ENCODE measurements at places on chromosomes 4 and X. TPM values are rescaled to one million over a fixed set of nuclear protein-coding genes. Genes with fewer than 3 reads are reported as not detected.

DNA sequence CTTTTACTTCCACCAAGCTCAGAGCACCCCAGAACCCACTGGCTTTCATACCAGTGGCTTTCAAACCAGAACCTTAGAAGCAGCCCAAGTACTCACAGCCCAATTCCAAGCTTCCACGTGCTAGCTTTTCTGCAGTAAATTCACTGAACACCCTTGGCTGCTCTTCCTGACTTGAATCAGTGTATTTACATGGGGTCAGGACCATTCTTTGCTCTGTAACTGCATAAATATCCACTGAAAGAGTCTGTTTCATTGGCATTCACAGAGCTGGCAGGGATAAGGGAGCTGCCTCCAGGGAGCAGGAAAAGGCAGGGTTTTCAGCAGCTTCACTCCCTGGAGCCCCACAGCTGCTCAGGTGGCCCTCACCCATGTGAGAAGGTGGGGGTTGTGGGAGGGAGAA is 43.8 kb downstream of the RAI2 start:
- DNase-seq = no peak

GRCh38 chr4:77052352-77052751 is 23.4 kb downstream of the CCNI start:
- DNase-seq = peak; percentile 70

GRCh38 chrX:69489625-69490024 is 14.5 kb upstream of the NALF2 start:
- no peak for DNase-seq

GRCh38 chrX:153750127-153750774 is 13.8 kb upstream of the PLXNB3 start:
- no peak for DNase-seq

DNA sequence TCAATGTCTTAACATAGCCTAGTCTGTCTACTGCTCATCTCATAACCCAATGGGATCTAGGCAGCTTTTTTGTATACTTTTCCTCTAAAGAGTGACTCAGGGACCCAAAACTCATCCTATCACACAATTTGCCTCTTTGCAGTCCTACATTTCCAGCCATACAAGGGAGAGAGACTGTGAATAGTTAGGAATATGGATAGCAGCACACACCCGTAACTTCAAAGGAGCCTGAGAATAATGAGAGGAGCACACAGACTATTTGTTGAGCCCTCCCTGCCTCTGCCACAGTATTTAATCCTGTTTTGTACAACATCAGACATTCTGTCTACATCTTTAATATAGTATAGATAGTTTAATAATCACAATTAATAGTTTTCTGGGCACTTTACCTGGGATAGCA is 83.2 kb downstream of the AREG start:
- DNase-seq = no peak

DNA sequence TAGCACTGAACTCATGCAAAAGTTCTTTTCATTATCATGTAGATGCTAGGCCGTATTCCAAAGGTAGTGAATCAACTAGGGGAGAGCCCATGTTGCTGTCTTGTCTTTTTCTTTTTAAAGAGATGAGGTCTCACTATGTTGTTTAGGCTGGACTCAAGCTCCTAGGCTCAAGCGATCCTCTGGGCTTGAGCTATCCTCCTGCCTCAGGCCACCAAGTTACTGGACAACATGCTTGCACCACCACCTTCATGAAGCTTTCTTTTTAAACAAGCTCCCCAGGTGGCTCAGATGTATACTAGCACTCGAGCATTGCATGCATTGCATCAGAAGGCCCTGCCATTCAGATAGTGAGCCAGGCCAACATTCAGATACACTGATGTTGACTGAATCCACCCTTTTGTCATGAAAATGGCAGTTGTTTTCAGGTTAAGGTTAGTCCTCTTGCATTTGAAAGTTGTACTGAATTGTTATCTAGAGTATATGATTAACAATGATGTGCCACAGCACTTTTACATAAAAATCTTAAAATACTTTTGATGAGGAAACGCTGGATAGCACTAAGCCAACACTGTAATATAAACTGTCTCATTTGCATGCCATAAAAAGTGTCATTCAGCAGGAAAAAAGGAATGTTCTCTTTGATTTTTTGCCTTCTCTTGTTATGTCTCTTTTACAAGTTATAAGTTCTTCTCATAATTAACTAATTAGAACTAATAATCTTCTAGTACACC is 76.7 kb downstream of the FNIP2 start:
- DNase-seq = no peak

DNA sequence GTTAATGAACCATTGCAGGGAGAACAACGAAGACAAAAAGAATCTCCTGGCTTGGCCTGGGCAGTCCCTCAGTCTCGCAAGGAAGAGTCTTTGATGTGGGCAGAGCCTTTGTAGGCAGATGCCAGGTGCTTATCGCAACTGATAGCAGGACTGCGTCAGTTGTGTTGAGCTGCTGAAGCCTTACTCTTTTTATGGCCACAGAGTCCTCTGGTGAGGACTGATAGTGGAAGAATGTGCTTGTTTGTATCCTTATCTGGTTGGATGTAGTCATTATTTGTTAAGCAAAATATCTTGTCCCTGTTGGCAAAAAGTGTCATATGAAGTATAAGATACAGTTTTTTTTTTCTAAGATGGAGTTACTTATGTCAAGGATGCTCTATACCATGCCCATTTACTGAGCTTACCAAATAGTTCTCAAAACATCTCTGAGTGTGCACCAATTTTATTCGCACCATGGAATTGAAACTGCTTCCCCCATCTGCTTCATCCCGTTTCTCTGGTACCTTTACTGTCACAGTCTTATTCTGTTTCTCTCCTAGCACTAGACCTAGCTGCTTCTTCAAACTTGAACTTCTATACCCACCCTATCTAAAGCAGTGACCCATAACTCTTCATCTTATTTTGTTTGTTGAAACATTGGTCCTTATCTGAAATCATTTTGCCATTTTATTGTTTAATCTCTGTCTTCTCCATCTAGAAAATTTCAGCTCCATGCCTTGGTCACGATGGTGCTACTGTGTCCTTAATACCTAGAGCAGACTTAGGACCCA is 47.0 kb upstream of the SPRY1 start:
- DNase-seq = no peak

- no peak for DNase-seq
Observed at GRCh38 chr4:94525993-94526728, 74.4 kb downstream of the PDLIM5 start.

- DNase-seq = no peak
Observed at GRCh38 chr4:100960232-100960631, 387.1 kb downstream of the PPP3CA start.

- peak; percentile 59 for DNase-seq
Observed at GRCh38 chrX:19593690-19594089, 78.4 kb upstream of the MAP3K15 start.

- DNase-seq = no peak
Observed at GRCh38 chrX:47562615-47563243, 1.7 kb downstream of the ARAF start.

- peak; percentile 14 for DNase-seq
Observed at GRCh38 chr4:83013902-83014301, 3.3 kb upstream of the LIN54 start.

- DNase-seq = no peak
Observed at GRCh38 chr4:186451982-186452381, 103.4 kb downstream of the MTNR1A start.

- DNase-seq = no peak
Observed at GRCh38 chr4:66628146-66628545, 917.2 kb downstream of the CENPC start.

- DNase-seq = no peak
Observed at GRCh38 chr4:158250321-158250720, 40.0 kb downstream of the TMEM144 start.

DNA sequence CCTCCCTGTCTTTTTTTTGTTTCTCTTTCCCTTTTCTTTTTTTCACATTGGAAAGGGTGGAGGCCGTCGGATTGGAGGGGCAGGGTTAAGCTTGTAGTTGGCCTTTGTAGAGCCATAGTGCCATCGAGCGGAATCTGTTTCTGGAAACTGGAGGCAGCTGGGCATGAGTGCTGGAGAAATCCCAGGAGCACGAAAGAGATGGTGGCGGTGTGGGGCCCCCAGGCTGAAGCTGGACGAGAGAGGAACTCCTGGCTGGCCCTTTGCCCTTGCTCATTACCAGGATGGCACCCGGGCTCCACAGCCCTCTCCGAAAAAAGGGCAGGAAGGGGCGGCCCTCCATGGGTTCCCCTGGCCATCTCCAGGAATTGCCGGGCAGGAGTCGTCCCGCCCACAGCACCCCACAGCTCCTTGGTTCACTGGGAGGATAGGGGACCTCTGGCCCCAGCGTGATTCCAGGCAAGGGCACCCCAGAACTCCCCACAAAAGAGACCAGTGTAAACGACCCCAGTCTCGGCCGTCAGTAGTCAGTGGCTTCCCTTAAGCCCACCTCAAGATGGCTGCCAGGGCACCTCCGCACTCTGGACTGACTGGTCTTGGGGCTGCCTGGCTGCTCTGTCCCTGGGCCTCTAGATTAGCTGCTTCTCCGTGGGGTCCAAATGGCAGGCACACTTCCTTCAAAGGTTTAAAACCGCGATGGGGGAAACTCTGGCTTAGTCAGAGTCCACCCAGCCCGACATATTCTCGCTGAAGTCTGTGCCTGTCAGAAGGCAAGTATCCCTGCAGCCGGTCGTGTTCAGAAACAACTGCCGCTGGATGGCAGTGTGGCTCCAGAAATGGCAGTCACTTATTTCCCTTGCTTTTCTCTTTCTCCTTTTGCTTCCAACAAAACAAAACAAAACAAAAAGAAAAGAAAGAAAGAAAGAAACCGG is 74.1 kb downstream of the NBDY start:
- DNase-seq = peak; percentile 48

GRCh38 chr4:89298788-89299152 is 8.8 kb downstream of the GPRIN3 start:
- peak; percentile 47 for DNase-seq

- no peak for DNase-seq
Observed at GRCh38 chr4:109044431-109044830, 258.0 kb downstream of the COL25A1 start.

GRCh38 chrX:53831662-53832635 is 145.4 kb upstream of the HUWE1 start:
- DNase-seq = peak; percentile 52

DNA sequence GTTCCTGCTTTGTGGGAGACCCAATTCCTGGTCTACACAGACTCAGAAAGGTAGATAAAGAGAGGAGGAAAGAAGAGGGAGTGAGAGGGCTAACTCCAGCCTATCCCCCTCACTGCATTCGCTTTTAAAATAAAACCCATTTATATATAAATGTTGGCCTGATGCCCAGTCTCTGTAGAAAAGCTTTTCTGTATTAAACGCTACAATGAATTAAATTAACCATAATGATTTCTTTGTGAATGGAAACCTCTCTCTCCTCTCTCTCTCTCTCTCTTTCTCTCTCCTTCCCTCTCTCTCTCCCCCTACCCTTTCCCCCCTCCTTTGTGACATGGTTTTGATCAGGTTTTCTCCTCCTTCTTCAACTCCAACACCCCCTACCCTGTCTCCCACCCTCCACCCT is 34.8 kb downstream of the PJA1 start:
- no peak for DNase-seq

- DNase-seq = no peak
Observed at GRCh38 chr4:167111622-167112021, 122.7 kb downstream of the SPOCK3 start.

- no peak for DNase-seq
Observed at GRCh38 chrX:77918568-77918967, 8.1 kb downstream of the ATP7A start.

- peak; percentile 62 for DNase-seq
Observed at GRCh38 chr4:11286533-11286932, 142.2 kb downstream of the HS3ST1 start.

DNA sequence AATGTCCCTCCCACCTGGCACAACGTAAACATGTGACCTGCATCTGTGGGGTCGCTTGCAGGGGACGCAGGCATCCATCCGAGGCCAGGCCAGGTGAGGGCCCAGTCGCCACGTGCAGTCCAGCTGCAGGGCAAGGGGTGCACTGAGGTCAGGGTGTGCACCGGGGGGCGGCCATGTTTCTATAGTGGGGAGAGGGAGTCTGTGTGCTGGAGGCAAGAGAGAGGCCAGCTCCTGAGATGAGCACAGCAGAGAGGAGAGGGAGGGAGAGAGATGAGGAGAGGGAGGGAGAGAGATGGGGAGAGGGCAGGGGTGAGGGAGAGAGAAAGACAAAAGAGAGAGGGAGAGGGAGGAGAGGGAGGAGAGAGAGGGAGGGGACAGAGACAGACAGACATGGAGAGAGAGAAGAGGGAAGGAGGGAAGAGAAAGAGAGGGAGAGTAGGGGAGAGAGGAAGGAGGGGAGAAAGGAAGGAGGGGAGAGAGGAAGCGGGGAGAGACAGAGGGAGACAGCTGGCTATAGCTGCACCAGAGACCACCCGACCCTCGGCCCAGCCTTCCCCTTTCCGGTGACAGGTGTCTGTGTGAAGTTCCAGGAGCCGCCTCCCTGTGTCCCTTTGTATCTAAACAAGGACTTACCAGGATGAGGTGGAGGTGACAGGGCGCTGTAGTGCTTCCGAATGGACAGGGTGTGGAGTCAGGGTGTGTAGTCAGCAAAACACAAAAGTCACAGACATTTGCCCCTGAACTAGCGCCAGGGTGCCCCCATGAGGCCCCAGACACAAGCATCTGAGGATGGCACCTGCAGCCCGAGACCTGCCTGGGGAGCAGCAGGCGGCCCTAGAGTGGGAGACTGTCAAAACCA is 68.7 kb downstream of the ADRA2C start:
- DNase-seq = no peak

- no peak for DNase-seq
Observed at GRCh38 chr4:124790471-124790870, 77.9 kb upstream of the ANKRD50 start.

The SMIM20 gene
- total RNA-seq = 14.3 TPM

The TMPRSS11B gene
- total RNA-seq = not detected

The CSAG1 gene
- not detected for total RNA-seq

The MAGEB10 gene
- total RNA-seq = not detected

The FAM9B gene
- total RNA-seq = not detected

The PJA1 gene
- 25.7 TPM for total RNA-seq

The PPEF2 gene
- 0.24 TPM for total RNA-seq

The DCAF4L1 gene
- 0.19 TPM for total RNA-seq

The FRMPD4 gene
- total RNA-seq = not detected

The TBC1D8B gene
- total RNA-seq = 8.4 TPM

The NDP gene
- total RNA-seq = not detected

All from B cell (primary cell).